ENCODE measurements at places on chromosomes 3 and 15.

DNA sequence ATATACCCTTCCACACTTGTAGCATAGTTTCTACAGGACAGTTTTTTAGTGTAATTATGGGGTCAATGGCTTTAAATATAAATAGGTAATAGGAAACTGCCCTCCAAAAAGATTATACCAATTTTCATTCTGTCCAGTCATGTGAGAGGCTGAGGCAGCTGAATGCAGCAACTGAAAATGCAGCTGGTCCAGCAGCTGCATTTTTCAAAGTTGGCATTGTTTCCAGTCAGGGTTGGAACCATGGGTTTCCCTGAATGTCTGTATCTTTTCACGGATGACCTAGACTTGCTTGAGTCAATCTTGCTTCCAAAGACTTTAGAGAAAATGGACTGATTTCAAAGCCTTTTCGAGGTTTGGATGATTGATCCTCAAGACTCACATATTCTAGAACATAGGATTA, 9.9 kb upstream of the KNL1 start:
- DNase-seq: no peak

DNA sequence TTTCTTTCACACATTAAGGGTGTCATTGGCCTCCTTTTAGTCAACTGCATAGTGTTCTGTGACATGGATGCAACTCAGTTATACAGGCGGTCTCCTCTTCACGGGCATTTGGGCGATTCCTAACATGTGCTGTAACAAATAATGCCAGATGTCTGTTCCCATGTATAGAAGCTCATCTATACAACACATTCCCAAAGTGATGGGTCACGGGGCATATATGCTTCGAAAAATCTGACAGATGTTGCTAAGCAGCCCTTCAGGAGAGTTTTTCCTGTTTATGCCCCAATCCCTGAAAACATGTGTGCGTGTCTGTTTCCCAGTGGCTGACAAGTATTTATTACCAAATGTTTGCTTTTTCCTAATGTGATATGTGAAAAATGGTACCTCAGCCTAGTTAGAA, 25.8 kb downstream of the LRRK1 start:
- DNase-seq: no peak

GRCh38 chr3:160637086-160637485, 39.9 kb upstream of the ARL14 start:
- DNase-seq: no peak

- no peak for DNase-seq
Measured at GRCh38 chr3:73350996-73351395, 273.7 kb downstream of the PDZRN3 start.

GRCh38 chr3:185308126-185308754, 54.4 kb upstream of the EHHADH start:
- DNase-seq: peak; percentile 77

GRCh38 chr3:159258934-159259333, 457.1 kb downstream of the MFSD1 start:
- no peak for DNase-seq

DNA sequence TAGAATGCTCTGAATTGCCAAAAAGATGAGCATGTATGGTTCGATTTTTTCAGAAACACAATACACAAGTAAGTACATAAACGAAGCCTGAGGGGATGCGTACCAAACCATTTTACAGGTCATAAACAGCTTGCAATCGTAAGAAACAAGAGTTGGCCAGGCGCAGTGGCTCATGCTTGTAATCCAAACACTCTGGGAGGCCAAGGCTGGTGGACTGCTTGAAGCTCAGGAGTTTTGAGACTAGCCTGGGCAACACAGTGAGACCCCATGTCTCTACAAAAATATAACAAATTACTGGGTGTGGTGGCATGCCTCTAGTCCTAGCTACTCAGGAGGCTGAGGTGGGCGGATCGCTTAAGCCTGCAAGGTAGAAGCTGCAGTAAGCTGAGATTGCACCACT, 13.4 kb downstream of the TRA2B start:
- DNase-seq: no peak

GRCh38 chr3:25856902-25857518, 67.1 kb downstream of the OXSM start:
- peak; percentile 53 for DNase-seq

Data from bronchial epithelial cell (primary cell).